ENCODE measurements at places on chromosomes 3 and 15.

DNA sequence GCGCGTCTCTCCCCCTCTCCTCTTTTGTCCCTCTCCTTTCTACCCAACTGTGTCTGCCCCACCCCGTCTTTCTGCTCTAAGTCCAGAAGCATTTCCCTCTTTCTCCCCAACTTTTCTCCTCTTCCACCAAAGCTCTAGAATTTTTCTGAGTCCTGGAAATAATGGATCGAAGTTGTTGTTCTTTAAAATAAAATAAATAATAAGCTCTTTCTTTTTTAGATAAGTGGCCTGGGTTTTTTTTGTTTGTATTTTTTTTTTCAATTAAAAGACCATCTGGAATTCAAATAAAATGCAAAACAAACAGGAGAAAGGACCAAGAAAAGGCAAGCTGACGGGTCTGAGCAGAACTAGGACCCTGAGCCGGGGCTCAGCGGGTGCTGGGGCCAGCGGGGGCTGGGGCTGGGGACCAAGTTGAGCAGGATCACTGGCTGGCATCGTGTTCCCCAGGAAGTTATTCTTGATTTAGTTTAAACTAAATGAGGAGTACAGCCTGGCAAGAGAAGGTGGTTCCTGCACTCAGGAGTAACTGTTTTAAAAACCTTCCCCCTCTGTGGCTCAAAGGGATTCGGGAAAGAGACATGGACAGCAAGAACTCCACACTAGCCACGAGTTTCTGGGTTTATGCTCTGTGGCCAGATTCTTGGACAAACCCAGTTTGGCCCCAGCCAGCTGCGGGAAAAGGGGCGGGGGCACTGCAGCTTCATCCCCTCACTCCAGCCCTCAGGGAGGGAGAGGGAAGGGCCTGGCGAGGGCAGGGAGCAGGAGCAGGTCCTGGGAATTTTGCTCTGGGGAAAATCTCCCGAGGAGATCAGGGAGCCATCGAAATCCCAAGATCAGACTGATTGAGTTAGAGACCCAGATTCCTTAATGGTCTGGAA, 8.4 kb downstream of the GATA2 start:
- no peak for DNase-seq

DNA sequence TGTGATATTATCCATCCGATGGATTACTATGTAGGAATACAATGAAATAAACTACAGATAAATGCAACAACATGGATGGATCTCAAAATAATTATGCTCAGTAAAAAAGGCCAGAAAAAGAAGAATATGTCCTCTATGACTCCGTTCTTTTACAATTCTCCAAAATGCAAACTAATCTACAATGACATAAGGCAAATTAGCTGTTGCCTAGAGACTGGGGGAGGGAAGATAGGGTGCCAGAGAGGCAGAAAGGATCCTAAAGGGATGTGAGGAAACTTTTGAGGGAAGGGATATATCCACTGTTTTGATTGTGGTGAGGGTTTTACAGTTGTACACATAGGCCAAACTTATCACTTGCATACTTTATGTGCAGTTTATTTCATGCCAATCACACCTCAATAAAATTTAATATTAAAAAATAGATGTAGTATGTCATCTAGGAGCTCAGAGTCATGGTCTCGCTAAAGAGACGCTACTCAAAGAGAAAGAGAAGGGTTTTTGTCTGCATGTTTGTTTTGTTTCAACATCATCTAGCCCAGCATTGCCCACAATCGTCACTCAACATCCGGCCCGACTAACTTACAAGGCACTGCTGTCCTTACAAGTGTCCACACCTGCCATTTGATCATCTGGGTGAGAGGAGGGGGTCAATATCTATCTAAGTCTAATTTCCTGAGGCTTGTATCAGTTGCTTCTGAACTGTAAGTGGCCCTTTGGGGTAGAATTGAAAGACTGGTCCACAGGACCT, 29.5 kb downstream of the HES1 start:
- DNase-seq = no peak

GRCh38 chr15:72858205-72858604, 74.6 kb upstream of the ADPGK start:
- no peak for DNase-seq

- DNase-seq = no peak
Observed at GRCh38 chr3:1728510-1728909, 370.2 kb upstream of the CNTN4 start.

GRCh38 chr15:30072630-30073029, 10.1 kb upstream of the GOLGA8J start:
- no peak for DNase-seq

- no peak for DNase-seq
Observed at GRCh38 chr15:66115568-66116206, 137.9 kb downstream of the MEGF11 start.

- DNase-seq = no peak
Observed at GRCh38 chr3:29282427-29283230, 1.8 kb downstream of the RBMS3 start.

DNA sequence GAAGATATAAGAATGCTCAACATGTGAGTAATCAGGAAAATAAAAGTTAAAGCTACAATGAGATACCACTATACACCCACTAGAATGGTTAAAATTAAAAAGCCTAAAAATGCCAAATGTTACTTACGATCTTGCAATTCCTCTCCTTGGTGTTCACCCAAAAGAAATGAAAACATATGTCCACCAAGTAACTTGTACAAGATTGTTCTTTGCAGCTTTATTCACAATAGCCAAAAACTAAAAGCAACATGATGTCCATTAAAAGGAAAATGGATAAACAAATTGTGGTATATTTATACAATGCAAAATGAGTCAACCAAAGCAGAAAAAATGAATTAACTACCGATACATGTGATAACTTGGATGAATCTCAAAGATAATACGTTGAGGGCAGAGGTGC, 301.6 kb upstream of the THBS1 start:
- no peak for DNase-seq

- no peak for DNase-seq
Observed at GRCh38 chr3:11716573-11717290, 73.0 kb upstream of the VGLL4 start.

- DNase-seq = no peak
Observed at GRCh38 chr3:130700541-130700940, 46.1 kb downstream of the PIK3R4 start.

- DNase-seq = no peak
Observed at GRCh38 chr3:171295484-171296373, 164.5 kb downstream of the TNIK start.

DNA sequence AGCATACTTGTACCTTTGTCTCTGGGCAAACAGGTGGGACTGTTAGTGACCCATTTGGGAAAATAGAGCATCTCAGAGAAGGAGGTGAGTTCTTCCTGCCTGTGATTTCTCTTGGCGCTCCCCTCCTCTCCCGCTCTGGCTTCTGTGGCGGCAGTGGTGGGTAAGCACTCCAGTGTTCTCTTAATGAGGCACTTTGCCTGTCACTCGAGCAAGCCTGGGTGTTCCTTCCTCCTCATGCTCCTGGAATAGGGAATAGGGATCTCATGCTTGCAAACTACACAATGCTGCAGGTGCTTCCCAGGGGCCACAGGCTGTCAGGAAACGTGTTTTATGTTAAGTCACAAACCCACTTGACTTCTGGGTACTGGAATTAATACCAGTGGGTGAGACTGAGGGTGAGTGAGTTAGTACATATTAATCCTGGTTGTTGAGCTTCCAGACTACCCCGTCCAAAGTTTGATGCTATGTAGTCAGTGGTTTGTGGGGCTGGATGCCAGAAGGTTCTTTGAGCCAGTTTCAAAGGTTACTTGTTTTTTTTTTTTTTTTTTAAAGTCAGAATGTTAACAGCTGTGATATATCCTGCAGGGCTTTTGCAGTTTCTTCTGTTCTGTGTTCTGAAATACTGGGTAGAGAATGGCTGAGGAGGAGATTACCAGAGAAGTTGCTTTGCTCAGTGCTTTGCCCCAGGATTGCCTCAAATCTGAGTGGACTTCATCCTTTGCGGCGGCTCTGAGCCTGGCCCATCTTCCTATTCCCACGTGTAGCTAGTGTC, 30.5 kb downstream of the EDEM1 start:
- no peak for DNase-seq

DNA sequence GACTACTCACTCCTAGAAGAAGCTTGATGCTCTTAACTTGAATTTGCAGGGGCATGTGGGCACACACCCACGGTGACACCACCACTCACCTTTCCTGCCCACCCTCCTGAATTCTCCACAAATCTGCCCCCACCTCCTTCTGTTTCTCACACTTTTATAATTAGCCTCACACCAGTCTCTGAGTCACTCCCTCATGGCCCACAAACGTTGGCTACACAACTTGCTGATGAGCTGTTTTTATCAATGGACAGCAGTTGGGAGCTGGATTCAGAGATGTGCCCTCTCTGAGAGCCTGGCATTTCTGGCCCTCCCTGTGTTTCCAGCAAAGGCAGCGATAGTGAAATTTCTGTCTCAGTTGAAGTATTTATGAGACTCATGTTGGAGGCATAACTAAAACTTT, 1.3 kb downstream of the COLQ start:
- no peak for DNase-seq

DNA sequence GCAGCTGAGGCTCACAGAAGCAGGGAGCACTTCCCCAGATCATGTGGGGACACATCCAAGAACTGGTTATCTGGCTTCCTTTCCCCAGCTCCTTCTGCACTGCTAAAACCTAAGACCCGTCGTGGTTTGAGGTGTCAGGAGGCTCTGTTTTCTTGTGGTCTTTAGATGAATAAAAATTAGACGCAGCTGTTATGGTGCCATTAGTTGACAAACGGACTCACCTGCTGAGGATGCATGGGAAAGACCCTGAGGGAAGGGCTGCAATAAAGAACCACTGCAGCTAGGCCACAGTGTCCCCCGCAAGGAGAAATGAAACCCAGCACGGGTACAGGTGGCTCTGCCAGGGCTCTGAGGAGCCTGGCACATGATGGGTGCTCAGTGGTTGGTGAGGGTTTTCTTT, 99.4 kb downstream of the IQSEC1 start:
- no peak for DNase-seq

Data from stimulated activated CD8-positive, alpha-beta memory T cell treated with anti-CD3 and anti-CD28 coated beads, Interleukin-15, amount 100 ng/mL, for 1 hour (primary cell).